ENCODE measurements at places on chromosomes 4 and X. TPM values are rescaled to one million over a fixed set of nuclear protein-coding genes. Genes with fewer than 3 reads are reported as not detected.

The XAGE2 gene
- total RNA-seq: not detected

The SLC38A5 gene
- 13.2 TPM for total RNA-seq

GRCh38 chrX:40805404-40805803, 70.1 kb upstream of the MED14 start:
- no peak for DNase-seq

The SNCA gene
- 11.2 TPM for total RNA-seq

- DNase-seq: no peak
These were observed 365.9 kb downstream of the CXXC4 start for GRCh38 chr4:104128850-104129213.

The VCX3B gene
- not detected for total RNA-seq

DNA sequence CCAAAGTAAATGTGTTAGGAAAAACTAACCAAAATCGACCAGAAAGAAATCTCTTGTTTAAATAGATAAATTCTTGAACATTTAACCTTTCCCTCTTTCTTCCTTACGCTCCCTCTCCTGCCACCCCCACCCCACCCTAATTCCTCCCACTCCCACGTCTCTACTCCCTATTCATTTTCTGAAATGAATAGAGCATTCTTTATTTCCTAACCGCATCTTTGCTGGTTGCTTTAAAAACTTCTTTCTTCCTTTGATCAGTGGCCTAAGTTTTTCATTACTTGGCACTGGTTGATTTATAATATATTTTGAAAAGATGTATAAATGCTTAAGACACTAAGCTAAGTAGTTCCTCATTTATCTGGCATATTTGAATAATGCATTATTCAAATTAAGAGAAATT, 33.9 kb downstream of the BMPR1B start:
- DNase-seq: no peak

DNA sequence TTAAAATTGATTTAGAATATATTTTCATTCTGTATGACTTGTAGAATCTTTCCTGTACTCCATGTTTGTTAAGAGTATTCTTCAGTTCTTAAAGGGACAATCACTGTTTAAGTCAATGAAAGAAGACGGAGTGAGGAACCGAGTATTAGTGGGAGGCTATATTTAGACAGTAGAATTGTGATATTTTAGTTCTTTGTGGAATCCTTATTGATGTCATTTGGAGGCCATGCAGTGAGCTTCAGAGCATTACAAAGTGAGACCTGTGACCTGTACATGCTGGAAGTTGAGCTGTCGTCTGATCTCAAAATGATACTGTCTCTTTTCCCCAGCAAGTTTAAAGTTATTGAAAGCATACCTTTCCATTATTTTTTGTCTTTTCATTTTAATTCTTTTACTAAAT, 394.7 kb downstream of the GALNTL6 start:
- DNase-seq: no peak

DNA sequence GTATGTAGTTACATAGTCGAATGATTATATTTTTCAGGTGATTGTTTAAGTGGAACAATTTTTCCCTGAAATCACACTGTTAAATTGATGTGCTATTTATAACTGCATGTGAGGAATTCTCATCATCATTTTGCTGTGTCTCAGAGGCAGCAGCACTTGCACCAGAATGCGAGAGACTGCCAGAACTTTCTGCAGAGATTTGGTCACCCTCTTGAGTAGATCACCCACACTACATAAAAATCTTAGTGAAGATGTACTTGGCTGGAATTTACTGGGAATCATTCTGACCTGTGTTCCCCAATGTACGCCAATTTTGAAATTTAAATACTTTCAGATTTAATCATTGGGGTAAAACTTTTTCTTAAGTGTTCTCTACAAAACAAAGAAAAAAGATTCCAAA, 5.4 kb downstream of the UGT2B4 start:
- DNase-seq: no peak

The MXRA5 gene
- 13.5 TPM for total RNA-seq

The ALB gene
- total RNA-seq: 0.84 TPM

DNA sequence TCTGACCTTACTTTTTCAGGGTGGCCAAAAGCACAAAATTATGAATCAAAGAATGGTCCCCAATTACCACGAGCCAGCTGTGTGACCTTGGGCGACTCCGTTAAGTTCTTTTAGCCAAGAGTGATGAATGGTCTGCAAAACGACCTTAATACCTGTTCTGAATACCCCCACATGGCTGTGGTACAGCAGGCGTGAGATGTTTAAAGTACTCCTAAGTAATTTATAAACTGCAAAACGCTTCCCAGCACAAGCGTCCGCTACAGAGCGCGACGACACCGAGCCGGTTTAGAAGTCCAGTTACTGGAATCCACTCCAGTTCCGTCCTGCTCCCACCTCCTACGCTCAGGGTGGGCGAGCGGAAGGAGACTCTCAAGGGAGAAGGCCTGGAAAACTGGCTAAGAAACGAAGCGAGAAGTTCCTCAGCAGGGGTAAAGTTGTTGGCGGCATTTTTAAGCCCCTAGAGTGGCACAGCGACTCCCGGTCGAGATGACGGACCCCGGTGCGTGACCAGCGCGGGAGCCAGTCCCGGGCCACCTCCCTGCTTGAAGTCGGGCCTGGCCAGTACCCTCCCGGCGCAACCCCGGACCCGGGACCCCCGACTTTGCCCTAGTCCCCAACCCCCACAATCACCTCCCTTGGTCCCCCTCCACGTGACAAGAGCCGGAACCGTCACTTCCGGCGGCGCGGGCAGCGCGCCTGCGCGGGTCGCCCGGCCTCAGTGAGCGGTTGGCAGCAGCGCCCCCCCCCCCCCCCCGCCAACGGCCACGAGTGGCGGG, 659 bp upstream of the BMP2K start:
- DNase-seq: peak; percentile 95

Measured in aorta (tissue), 5 donors.